ENCODE measurements at places on chromosomes 6 and 20. TPM values are rescaled to one million over a fixed set of nuclear protein-coding genes. Genes with fewer than 3 reads are reported as not detected.

DNA sequence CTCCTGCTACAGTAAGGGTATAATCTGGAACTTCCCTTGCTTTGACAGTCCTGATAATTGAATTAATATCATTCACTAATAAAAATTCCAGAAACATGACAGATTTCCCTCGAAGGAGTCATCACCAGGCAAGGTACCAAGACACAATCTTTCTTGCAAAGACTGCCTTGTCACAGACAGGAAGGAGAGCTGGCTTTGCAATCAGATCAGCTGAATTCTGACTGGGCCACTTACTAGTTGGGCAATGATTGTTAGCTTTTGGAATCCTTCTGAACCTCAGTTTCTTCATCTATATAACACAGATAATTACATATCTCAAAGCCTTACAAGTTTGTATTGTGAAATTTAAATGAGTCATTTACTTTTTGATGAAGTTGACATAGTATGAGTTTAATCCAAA, 344.2 kb downstream of the RFPL4B start:
- no peak overlapping the region for H3K4me3 ChIP-seq
- H3K27ac ChIP-seq, result no peak overlapping the region
- no peaks in the 10 kb centered on the region for H3K4me1 ChIP-seq
- no peak for DNase-seq
- no peaks in the 10 kb centered on the region for H3K36me3 ChIP-seq
- H3K27me3 ChIP-seq, result no peaks in the 10 kb centered on the region

GRCh38 chr20:23918101-23918862, 38.7 kb upstream of the CST5 start:
- DNase-seq, result no peak
- no peak overlapping the region for H3K4me3 ChIP-seq
- no peaks in the 10 kb centered on the region for H3K36me3 ChIP-seq
- no peak overlapping the region for H3K27ac ChIP-seq

- DNase-seq, result no peak
- no peaks in the 10 kb centered on the region for H3K36me3 ChIP-seq
- no peak overlapping the region for H3K27ac ChIP-seq
- H3K27me3 ChIP-seq, result no peaks in the 10 kb centered on the region
These were observed 90.0 kb downstream of the PERP start for GRCh38 chr6:138017166-138017757.

DNA sequence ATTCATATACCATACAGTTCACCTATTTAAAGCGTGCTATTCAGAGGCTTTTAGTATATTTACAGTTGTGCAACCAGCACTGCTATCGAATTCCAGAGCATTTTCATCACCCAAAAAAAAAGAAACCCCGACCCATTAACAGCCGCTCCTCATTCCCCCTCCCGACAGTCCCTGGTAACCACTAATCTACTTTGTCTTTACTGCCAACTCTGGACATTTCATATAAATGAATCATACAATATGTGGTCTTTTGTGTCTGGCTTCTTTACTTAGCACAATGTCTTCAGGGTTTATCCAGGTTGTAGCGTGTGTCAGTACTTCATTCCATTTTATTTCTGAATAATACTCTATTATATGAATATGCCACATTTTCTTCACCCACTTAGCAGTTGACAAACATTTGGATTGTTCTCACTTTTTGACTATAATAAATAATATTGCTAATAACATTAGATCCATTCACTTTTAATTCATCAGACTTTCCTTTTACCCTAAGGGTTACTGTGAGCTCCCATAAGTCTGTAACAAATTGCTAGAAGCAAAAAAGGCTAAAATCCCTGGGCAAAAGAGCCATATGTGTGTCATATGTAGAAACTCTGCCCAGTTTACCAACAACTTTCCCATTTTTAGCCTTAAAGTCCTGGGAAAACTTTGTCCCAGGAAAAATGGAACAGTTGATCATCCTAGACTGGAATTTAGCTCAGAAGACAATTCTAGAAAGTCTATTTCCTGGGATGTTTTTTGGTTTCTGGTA, 23.2 kb upstream of the ROS1 start:
- H3K27ac ChIP-seq, result no peak overlapping the region
- peaks cover 23% of the 10 kb centered on the region for H3K27me3 ChIP-seq
- DNase-seq, result no peak

DNA sequence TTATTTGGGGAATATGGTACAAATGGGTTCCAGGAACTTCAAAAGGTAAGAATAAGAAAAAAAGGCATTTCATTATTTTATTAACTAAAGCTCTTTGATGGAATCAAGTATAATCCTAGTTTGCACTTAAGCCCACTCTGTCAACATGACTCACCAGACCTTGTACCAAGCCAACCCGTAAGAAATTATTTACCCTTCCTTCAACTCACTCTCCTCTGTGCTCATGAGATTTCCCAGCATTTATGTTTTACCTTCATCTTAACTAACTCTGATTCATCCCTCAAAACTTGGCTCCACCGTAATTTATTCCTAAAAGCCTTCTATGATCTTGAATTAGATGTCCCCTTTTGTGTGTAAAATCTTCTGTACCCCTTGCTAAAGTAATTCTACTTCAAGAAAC, 308.7 kb downstream of the PKHD1 start:
- no peaks in the 10 kb centered on the region for H3K36me3 ChIP-seq
- DNase-seq, result no peak
- H3K27ac ChIP-seq, result no peak overlapping the region
- no peaks in the 10 kb centered on the region for H3K4me1 ChIP-seq
- H3K27me3 ChIP-seq, result no peaks in the 10 kb centered on the region

The ZC3H12D gene
- 124 TPM for total RNA-seq
